ENCODE measurements at places on chromosomes 11 and 22.

DNA sequence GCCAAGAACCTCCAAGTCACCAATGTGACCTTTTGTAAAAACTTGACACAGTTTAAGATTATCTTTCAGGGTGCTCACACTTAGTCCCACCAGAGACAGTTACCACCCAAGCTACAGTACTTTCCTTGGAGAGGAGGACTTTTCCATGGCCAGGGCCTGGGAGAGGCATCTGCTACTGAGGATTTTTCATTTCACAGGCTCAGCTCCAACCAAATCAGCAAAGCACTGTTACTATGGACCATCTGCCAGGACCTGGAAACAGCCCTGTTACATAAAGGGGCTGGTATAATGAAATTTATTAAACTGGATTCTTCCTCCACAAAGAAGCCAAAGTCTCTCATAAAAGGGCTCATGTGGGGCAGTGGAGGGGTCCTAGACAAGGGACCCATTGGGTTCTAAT is 38.6 kb downstream of the SERGEF start:
- no peak for DNase-seq

- no peak for DNase-seq
Observed at GRCh38 chr11:109994907-109995306, 98.3 kb upstream of the ZC3H12C start.

- DNase-seq = no peak
Observed at GRCh38 chr11:35066783-35067423, 72.1 kb upstream of the CD44 start.

DNA sequence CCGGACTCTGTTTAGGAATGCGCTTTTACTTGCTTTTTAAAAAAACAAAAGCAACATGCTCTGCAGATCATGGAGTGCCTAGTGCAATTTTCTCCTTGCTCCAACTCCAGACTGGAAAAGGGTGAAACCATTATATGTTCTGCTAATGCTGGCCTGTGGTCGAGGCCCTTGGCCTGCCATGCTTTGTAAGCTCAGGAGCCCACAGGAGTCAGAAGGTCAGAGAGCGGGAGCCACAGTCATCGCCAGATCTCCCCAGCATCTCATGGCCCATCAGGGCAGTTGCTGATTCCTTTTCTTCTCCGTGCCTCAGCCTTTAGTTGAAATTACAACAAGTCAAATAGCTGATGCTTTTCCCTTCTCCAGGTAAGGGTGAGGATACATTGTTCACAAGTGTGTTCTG is 80.3 kb downstream of the DDIAS start:
- DNase-seq = peak; percentile 17

GRCh38 chr11:35458846-35459245 is 39.5 kb upstream of the SLC1A2 start:
- peak; percentile 32 for DNase-seq

DNA sequence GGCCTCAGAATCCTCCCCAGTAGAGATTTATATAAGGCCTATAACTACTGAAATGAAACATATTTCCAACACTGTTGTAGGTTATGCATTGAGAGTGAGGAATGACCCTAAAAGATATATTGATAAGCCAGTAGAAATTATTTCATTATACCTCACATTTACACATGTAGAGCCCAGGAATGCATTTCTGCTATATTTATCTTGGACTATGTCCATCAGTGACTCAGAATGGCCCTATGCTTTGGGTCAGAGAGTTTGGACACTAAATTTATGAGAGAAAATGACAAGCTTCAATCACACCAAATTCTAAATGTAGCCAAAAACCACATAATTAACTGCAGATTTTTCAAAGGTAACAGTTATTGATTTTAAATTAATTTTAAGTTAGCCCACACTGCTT is 761.9 kb downstream of the DLG2 start:
- peak; percentile 72 for DNase-seq

GRCh38 chr22:21791635-21792625 is 56.3 kb upstream of the YPEL1 start:
- peak; percentile 19 for DNase-seq

- DNase-seq = no peak
Observed at GRCh38 chr11:129694966-129695365, 120.7 kb upstream of the TMEM45B start.

GRCh38 chr11:57087991-57088390 is 93.8 kb upstream of the LRRC55 start:
- no peak for DNase-seq

DNA sequence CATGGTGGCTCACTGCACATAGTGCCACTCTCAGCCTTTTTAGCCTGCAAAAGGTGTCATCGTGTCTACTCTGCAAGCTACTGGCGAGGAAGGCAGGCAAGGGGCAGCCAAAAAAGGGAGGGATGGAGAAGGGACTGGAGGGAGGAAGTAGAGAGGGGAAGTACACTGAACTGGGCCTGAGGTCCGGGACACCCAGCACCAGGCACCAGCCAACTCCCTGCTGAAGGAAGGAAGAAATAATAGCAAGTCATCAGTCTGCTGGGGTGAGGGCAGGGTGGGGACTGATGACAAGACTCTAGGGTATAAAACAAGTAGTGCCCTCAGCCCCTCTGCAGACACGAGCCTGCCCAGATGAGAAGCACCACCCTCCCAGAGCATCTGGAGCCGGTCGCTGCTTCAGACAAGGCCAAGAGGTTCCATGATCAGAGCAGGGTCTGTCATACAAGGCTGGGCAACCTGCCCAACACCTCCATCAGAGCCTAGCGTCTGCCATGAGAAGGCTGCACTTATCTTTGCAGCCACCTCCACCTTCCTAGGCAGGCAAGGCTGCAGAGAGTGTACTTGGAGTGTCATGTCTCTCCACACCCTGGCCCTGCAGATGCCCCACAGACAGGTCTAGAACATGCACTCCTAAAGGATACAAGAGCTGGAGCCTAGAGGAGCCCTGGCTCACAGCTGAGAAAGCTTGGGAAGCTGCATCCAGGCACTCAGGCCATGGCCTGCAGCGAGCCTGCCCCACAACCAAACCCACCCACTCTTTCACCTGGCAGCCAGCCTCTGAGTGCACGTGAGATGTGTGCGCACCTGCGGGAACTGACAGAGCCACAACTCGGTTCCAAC is 9.0 kb upstream of the COMT start:
- DNase-seq = no peak

DNA sequence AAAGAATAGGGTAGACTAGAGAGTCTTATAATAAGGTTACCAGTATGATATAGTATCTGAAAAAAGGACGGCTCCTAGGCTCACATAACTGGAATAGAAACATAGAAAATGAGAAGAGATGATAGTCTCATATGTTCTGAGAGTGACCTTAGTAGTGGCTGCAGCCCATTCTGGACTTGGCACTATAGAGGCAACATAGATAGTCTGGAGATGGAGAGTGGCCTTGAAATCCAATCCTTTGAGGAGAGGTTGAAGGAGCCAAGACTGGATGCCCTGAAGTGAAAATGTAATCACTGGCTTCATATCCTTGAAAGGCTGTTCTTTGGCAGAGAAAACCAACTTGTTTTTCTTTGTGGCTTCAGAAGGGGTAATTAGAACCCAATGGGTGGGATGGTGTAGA is 81.1 kb downstream of the STIM1 start:
- DNase-seq = no peak

DNA sequence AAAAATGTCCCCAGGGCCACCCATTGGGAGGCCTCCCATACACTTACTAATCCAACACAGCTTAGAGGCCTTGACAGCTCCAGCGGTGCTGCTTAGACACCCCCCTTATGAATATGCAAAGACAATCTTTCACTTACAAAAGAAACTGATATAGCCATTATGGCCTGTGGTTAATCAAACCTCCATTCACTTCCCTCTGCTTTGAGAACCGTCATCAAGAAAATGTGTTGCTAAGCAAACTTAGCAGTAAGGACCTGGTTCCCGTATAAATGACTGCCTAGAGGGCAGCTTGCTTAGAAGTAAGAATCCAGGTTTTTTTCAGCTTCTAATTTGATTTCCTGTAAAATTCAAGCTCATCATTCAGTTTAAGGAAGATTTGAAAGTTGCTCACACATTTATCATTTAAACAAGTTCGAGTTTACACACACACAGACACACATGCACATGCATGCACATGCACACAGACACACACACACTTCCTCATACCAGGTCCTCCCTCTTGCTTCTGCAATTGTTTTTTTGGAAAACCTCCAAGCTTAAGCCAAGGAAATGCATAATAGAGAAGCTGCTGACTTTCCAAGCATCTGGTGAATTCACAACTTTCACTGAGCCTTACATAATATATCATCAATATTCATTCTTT is 137.7 kb upstream of the BLID start:
- DNase-seq = no peak

GRCh38 chr11:44747316-44747715 is 20.6 kb downstream of the TSPAN18 start:
- DNase-seq = peak; percentile 7

DNA sequence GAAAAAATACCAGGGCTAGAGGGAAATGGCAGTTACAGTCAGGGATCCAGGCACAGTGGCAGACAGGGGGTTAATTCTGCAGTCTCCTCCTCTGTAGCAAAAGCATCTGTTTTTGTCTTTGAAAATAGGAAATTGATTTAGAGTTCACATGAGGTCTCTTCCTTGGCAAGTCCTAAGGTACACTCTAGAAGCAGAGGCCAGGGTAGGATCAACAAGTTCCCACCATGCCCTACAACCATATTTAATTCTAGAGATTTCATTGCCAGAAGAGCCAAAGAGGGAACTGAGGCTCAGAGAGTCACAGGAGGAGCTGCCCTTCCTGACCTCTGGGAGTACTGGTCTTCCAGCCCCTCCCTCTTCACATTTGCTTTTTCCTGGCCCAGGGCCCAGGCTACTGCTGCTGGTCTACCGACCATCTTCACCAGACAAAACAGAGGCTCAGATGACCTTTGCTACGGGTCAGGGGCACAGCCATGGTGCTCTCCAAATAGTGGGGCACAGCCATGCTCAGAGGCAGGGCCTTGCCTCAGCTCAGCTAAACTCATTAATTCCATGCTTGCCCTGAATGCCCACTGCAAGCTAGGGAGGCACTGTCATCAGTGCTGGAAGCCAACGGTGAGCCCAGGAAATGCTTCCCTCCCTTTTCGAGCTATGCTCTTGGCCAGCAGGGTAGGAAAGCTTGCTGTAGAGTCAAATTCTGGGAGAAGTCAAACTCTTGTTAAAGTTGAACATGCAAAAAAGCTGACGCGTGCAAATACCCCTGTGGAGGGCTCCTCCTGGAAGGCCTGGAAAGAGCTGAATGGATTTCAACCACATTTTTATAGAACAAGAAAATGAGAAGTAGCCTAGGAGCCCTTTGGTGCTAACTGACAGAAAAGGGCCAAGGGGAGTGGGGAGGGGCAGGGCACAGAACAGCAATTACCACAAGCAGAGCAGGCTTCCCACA is 11.7 kb upstream of the CHRM4 start:
- no peak for DNase-seq

DNA sequence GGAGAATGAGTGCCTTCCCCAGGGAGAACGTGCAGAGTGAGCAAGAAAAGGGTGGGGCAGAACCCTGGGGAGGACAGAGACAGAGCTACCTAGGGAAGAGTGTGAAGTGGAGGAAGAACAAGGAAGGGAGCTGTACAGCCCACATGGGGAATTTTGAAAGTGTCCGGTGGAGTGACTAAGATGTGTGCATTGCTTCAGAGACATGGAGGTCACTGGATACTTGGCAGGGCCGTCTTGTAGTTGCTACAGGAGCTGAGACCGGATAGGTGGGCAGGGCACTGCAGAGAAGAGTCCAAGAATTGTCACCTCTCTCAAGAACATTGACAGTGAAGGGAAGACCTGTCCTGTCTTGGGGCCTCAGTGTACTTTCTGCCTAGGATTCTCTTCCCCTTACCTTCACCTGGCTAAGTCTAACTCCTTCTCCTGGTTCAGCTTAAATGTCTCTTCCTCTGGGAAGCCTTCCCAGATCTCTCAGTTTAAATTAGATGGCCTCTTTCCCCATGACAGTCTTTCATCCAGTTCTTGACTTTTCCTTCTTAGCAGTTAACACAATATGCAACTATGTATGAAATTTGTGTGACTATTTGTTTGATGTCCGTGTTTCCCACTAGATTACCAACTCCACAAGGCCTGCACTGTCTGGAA is 9.2 kb upstream of the P2RY6 start:
- DNase-seq = peak; percentile 43

GRCh38 chr22:28103596-28103995 is 184.5 kb upstream of the PITPNB start:
- DNase-seq = no peak

DNA sequence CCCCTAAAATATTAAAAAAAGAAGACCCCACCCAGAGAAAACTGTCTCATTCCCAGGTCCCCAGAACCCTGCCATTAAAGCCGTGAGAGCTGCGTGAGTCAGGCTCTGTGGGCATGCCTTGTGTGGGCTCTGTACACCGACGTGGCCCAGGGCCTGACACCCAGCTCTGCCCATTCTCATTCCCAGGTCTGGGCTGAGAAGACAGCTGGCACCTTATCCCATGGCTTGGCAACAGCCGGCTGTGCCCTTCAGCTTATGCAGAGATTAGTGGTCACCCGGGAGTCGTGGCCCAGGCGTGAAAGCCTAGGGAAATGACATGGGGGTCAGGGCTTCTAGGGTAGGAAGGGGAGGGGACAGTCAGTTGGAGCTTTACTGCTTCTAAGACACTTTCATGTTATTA is 31.9 kb downstream of the OTOG start:
- no peak for DNase-seq

- no peak for DNase-seq
Observed at GRCh38 chr11:65958774-65959420, 2.6 kb upstream of the SART1 start.

GRCh38 chr11:130089674-130090073 is 20.0 kb downstream of the APLP2 start:
- DNase-seq = no peak

- peak; percentile 93 for DNase-seq
Observed at GRCh38 chr11:73321604-73322381, 13.7 kb downstream of the ARHGEF17 start.

- peak; percentile 78 for DNase-seq
Observed at GRCh38 chr11:47797633-47798032, 30.5 kb upstream of the FNBP4 start.

DNA sequence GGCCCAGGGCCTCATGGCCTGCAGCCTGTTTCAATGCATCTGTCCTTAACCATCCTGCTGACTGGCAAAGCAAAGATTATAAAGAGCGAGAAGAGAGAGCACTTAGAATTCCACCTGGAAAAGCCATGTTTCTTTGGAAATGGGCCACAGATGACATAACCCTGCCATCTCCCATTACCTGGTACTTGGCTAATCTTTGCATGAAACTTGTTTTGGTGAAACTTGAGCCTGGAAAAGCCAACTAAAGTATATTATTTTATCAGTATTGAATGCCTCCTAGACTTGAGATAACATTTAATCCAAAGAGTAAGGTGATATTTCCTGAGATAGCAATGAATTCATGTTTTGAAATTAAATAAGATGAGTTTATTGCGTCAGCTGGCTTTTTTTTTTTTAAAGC is 72.6 kb downstream of the NAV2 start:
- DNase-seq = no peak

DNA sequence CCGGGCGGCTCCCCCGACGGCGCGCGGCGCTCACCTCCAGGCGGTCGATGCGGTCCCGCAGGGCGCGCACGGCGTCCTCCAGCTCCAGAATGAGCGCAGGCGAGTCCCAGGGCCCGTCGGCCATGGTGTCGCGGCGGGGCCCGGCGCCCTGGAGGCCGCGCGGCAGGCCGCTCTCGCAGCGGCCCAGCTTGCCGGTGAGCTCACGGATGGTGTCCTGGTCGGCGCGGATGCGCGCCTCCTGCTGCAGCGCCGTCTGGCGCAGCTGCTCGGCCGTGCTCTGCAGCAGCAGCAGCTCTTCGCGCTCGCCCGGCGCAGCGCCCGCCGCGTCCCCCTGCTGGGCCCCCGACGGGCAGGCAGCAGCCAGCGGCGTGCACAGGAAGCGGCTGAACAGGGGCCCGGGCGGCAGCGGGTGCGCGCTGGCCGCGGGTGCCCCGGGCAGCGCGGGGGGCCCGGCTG is 599 bp downstream of the NPTXR start:
- peak; percentile 80 for DNase-seq
